ENCODE measurements at places on chromosomes 3 and 15.

GRCh38 chr3:189490749-189491148 is 140.4 kb upstream of the TP63 start:
- no peak for DNase-seq

DNA sequence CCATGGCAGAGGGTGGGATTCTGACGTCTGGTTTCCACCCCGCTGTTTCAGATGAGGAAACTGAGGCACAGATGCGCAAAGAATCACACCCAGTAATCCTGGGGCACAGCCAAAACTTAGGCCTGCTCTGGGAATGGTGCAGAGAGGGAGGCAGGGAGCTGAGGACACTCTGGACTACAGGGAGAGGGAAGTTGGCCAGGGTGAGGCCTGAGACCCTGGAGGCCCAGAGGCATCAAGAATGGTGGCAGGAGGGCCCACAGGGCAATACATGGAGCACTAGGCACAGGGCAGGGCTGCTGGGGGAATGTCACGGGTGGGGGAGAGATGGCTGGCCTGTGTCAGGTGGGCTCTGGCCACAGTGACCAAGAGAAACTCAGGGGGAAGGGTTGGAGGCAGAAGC is 63.6 kb downstream of the TLE3 start:
- DNase-seq = no peak

DNA sequence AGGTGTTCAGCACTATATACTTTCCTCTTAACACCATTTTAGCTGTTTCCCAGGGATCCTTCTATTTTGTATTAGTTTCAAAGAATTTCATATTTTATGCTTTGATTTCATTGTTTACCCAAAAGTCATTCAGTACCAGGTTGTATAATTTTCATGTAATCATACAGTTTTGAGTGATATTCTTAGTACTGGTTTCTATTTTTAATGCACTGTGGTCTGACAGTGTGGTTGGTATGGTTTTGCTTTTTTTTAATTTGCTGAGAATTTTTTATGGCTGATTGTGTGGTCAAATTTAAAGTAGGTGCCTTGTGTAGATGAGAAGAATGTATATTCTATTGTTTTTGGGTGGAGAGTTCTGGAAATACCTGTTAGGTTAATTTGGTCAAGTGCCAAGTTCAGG is 323.4 kb upstream of the EPHA6 start:
- DNase-seq = no peak

DNA sequence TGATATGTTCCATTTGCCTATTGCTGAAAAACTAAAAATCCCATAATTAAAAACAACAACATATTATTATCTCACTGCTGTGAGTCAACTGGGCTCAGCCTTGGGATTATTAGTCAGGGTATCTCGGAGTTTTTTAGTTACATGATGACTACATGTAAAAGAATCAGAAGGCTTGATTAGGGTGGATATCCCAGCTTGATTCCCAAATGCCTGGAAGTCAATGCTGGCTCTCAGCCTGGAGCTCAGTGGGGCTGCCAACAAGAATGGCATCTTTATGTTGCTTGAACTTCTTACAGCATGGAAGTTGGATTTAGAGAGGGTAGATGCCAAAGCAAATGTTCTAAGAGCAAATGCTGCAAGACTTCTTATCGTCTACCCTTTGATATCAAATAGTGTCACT is 278.5 kb downstream of the PLOD2 start:
- DNase-seq = no peak

- no peak for DNase-seq
Measured at GRCh38 chr3:78496501-78496900, 1271.3 kb downstream of the ROBO1 start.

DNA sequence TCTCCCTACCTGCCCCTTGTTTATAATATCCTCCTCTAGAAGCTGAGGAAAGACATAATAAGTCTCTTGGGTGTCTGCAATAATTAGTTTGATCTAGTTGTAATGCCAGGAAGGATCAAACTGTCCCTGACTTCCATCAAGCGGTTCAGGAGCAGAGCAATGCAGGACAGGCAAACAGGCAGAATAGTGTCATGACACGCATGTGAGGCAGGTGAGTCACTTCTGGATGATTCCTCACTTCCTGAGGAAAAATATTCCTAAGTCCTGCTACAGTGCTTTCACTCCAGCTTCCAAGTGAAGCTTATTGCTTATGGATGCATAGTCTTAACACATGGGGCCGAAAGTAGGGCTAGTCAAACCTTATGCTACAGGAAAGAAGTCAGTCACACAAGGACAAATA is 85.8 kb downstream of the GREM1 start:
- DNase-seq = no peak

- DNase-seq = no peak
Measured at GRCh38 chr3:50354186-50354764, 3.6 kb downstream of the CYB561D2 start.

GRCh38 chr3:30169487-30169886 is 436.9 kb upstream of the TGFBR2 start:
- no peak for DNase-seq

- DNase-seq = no peak
Measured at GRCh38 chr15:88635318-88635717, 3.5 kb upstream of the ISG20 start.

- no peak for DNase-seq
Measured at GRCh38 chr3:48157202-48157840, 30.9 kb downstream of the CDC25A start.

DNA sequence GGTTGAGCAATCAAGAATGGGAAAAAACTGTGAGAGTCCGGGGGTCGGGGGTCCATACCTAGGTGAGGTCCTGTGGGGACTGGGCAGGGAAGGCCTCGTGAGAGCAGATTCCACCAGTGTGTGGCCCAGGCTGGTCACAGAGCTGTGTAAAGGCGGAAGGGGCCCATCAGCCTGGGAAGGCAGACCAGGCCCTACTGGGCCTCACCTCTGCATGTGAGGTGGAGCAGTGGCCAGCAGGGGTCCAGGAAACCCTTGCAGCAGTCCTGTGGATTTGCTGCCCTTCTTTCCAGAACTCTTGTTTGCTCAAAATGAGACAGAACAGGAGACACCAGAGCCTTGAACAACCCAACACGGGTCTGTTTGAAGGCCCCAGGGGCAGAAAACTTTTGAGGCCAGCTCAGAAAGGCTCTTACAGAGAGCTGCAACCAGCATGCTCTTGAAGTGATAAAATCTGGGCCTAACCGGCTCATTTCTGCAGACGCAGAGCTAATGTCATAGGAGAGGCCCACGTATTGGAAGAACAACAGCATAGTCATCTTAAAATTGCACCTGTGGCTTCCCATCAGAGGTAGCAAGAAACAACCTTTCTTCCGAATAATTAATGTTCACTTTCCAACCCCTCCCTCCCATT is 30.3 kb upstream of the HHATL start:
- DNase-seq = no peak

DNA sequence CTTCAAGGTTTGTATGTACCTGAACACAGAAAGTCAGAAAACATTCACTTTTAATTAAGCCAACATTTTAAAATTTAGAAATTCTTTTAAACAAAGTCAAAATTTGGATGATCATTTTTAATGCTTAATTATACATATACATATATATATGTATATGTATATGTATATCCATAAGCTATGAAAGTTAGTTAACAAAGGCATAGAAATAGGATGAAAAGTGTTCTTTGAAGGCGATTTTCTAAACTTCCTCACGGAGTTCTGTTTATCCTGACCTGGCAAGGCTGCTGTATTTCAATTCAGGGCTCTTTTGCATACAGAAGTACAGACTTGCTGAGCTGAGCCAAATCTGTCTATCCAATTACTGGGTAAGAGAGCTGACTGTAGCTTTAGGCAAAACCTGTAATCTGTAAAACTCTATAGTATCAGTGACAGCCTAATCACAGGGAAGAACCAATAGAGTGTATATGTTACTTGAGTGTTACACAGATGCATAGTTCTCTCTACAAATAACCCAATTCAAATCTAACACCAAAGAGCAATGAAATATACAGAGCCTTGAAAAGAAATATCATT is 32.1 kb upstream of the THRB start:
- no peak for DNase-seq

DNA sequence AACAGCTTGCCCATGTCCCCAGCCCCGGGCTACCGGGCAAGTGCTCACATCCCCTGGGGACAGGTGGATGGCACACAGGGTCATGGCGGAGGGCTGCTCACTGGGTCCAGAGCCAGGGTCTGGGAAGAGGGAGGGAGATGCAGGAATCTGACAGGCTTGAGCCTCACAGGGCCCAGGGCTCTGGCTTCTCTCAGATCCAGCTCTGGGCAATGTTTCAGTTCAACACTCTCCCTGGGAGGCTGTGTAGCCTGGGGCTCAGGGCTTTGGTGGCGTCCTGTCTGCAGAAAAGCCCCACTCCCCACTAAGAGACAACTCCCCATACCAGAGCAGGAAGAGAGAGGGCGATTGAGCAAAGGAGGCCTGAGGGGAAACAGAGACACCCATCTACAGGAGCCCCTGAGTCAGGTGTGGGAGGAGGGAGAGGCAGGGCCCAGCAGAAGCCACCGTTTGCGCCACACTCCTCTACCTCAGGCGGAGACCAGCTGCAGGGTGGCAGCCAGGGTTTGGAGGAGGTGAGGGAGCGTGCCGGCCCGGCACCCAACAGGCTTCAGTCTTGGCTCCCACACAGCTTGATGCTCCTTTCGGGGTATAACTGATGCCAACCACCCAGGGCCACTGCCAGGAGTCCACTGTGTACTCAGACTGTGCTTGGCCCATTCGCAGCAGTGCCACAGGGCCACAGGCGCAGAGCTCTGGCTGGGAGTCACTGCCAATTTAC is 16.8 kb upstream of the SRP14 start:
- peak; percentile 72 for DNase-seq

DNA sequence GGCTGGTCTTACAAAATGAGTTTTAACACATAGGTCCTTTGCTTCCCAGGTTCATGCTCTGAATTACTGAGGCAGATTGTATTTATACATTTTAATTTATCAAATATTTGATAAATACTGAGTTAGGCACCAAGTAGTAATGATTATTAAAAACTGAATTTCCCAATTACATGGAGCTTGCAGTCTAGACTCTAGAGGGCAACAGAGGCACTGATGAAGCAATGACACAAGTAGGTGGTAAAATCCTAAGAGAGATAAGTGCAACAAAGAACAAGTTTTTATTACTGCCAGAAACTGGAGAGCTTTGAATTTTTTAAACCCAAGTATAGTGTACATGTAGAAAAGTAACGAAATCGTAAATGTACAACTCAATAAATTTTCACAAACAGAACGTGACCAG is 406.2 kb upstream of the RARB start:
- DNase-seq = no peak

DNA sequence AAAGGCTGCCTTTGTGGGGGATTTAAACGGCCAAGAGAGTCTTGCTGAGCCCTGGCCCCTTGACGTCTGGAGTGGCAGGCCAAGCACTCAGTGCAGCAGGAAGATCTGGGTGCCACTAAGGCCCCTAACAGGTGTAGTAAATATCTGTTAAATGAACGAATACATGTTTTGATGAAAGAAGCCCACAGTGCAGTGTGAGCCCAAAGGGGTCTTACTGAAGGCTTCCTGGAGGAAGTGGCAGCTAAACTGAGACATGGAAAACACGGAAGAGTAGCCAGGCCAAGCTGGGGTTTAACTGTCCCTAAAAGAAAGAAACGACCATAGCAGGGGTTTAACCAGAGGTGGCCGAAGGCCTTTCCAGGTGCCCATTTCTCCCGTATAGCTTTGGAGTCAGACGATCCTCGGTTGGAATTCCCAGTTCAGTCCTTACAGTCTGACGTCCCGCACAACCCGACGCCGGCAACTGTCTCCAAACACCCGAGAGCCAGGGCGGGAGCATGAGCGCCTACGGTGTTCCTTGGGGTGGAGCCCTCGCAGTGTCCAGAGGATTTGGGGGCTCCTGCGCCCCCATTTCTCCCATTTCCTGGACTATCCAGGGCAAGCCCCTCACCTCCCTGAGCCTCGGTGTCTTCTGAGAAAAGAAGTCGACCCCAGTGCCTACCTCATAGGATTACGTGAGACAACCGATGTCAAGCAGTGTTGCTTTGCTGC is 910 bp upstream of the ABHD6 start:
- no peak for DNase-seq

DNA sequence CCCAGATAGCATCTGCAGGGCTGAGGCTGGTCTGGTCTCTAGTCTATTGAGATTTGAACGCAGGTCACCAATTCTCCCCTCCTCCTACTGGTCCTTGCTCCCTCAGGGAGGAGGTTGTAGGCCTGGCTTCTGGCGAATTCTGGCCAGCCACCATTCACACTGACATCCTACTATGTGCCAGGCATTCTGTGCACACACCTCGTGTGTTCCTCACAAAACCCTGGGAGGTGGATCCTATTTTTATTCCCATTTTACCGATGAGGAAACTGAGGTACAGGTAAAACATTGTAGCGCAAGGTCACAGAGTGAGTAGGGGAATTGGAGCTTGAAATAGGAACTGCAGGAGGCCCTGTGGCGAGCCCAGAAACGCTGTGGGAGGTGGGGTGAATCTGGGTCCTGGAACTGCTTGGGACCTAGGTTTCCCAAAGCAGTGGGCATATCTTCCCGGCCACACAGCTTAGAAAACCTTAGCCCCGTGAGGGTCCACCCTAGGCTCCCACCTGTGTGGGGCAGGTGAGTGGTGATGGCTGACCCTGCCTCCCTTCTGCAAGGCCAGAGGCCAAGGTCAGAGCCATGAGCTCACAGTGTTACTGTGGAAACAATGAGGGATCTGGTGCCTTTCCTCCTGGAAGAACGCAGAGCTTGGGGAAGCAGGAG is 4.8 kb upstream of the ATP2B2 start:
- DNase-seq = no peak

DNA sequence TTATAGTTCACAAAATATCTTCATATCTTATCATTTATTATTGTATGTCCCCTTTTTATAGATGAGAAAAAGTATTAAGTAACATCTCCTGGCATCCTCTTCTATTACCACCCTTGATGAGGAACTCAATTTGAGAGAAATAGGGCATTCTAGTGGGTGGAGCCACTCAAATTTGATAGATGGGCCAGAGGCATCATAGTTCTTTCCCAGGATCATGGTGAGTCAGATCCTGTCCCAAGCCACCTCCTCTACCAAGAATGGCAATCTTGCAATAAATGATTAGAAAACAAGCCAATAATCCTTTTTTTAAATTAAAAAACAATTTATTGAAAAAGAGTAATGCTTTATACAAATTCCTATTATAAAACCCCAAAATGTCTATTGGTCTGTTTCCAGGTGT is 16.8 kb downstream of the CLDN1 start:
- no peak for DNase-seq

- no peak for DNase-seq
Measured at GRCh38 chr3:52971895-52972294, 74.0 kb downstream of the SFMBT1 start.

- DNase-seq = no peak
Measured at GRCh38 chr3:65713016-65713415, 325.7 kb downstream of the MAGI1 start.

DNA sequence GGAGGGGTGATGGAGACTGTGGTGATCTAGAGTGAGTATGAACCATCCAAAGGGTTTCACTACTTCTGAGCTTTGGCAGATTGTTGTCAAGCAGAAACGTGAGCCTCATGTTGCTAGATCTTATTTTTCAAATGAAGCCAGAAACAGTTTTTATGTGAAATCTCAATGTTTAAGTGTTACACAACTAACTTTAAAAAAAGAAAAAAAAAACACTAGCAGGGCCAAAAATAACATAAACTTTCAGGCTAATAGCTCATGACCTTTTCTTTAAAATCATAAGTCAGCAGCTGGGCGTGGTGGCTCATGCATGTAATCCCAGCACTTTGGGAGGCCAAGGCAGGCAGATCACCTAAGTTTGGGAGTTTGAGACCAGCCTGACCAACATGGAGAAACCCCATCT is 2.1 kb upstream of the HTR3D start:
- DNase-seq = no peak
